H9 (cell line): ENCODE measurements at places on chromosomes 13 and 19. TPM values are rescaled to one million over a fixed set of nuclear protein-coding genes. Genes with fewer than 3 reads are reported as not detected.

The C19orf18 gene
- total RNA-seq, result 0.26 and 0.33 TPM in 2 replicates

The SYNGR4 gene
- total RNA-seq, result 0.31 TPM in 1 of 2 replicates, not detected in the other

The ZNF540 gene
- total RNA-seq, result 0.20 and 0.22 TPM in 2 replicates

DNA sequence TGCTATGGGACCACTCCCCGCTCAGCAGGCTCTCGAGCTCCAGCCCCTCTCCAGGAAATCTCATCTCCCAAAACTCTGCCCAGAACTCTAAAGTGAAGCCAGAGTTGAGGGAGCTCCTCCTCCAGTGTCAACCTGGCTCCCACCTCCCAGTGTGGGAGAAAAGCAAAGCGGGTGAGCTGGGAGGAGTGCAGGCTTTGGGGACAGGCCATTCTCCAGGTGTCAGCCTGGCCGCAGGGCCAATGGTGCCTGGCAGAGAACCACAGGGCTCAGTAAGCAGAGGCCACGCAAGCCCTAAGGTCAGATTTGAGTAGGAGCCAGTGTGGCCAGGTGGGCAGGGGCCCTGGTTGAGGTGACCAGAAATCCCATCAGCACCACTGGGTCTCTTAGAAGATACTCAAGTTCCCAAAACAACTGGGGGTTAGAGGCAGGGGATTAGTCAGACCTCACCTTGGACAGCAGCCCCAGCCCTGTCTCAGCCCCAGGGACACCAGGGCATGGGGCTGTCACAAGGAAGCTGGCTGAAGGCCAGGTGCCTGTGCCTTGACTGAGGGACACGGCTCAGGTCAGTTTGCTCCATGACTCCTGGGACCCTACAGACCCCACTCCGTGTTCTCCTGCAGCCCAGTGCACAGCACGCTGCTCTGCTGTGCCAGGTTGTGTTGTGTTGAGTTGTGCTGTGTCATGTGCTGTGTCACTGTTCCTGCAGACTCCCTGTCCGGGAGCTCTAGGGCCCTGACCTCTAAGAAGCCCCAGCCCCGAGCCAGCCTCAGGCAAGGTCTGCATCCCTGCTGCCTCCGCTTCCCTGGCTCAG lies 2.8 kb upstream of the ZNF181 start:
- H3K27me3 ChIP-seq, result no peaks in the 10 kb centered on the region
- H3K4me3 ChIP-seq, result no peak overlapping the region; the same call in 1 of the 2 replicates
- H3K27ac ChIP-seq, result no peak overlapping the region
- no peaks in the 10 kb centered on the region for H3K4me1 ChIP-seq
- no peak for DNase-seq

DNA sequence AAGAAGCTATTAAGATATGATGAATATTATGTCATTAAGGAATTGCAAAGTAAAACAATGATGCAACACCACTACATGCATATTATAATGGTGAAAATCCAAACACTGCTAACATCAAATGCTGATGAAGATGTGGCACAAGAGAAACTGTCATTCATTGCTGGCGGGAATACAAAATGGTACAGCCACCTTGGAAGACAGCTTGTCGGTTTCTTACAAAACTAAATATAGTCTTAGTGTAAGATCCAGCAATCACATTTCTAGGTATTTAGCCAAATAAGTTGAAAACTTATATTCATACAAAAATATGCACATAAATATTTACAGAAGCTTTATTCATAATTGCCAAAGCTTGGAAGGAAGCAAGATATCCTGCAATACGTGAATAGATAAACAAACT lies 114.9 kb upstream of the EDNRB start:
- DNase-seq, result no peak
- H3K36me3 ChIP-seq, result no peaks in the 10 kb centered on the region
- H3K4me3 ChIP-seq, result no peak overlapping the region
- no peaks in the 10 kb centered on the region for H3K4me1 ChIP-seq
- no peak overlapping the region for H3K27ac ChIP-seq

DNA sequence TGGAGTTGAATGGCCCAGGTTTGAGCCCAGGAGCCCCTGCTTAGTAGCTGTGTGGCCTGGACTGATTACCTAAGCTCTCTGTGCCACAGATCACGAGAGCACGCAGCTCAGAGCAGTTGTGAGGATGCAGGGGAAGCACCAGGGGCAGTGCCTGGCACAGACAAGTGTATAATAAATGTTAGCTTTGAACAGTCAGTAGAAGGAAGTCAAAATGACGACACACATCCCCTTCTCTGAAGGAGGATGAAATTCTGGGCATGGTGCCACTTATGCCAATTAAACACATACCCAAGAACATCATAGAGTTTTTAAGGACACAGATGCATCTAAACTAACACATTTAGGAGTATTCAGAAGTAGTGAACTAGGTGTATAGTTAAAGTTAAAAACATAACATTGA lies 24.9 kb upstream of the SIGLEC11 start:
- H3K27ac ChIP-seq, result no peak overlapping the region
- no peaks in the 10 kb centered on the region for H3K4me1 ChIP-seq
- no peak for DNase-seq
- H3K27me3 ChIP-seq, result no peaks in the 10 kb centered on the region
- H3K36me3 ChIP-seq, result peaks cover 6% of the 10 kb centered on the region; the same call in 1 of the 2 replicates
- H3K4me3 ChIP-seq, result no peak overlapping the region
